ENCODE measurements at places on chromosomes 7 and 10.

DNA sequence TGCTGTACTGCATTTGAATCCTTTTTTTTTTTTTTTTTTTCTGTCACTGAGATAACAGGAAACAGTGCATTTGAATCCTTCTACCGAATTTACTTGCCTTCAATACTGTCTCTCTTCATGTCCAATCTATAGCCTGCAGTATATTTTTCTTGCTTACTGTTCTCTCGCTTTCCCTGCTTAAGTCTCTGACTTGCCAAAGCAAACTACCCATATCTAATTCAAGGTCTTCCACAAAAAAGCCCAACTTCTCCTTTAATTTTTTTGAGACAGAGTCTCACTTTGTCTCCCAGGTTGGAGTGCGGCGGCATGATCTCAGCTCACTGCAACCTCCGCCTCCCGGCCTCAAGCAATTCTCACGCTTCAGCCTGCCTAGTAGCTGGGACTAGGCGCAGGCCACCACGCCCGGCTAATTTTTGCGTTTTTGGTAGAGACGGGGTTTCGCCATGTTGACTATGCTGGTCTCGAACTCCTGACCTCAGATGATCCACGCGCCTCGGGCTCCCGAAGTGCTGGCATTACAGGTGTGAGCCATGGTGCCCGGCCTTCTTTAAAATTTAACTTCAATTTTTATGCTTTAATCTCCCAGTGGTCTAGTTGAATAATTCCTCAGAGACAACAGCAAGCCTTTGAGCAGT, 882 bp downstream of the PDCD11 start:
- no peak for DNase-seq

GRCh38 chr7:134946260-134946659, 40.0 kb upstream of the AGBL3 start:
- DNase-seq: no peak

- no peak for DNase-seq
Observed at GRCh38 chr7:159142730-159143129, 1.9 kb downstream of the VIPR2 start.

GRCh38 chr7:132755538-132756483, 179.5 kb upstream of the PLXNA4 start:
- no peak for DNase-seq

DNA sequence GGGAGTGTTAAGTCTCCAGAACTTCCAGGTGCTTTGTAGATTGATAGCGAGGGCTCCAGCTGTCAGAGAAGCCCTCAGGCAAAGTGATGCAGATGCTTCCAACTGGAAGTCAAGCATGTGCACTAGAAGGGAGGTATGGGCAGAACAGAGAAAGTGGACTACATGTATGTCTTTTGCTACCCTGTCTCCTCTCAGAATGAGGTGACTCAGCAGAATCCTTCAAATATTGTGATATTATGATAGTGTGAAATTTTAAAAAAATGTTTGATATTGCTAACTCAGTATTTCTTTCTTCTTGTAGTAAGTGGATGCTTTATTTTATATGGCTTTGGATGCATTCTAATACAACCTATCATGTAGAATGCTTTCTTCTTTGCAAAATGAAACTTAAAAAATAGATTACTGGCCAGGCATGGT, 138.9 kb upstream of the SVIL start:
- no peak for DNase-seq

- DNase-seq: no peak
Observed at GRCh38 chr7:157414702-157415096, 77.9 kb downstream of the DNAJB6 start.

Measured in AG04450 (cell line).